ENCODE measurements at places on chromosomes 13 and 19.

- peak; percentile 82 for DNase-seq
Measured at GRCh38 chr19:40444000-40444824, at the start of gene SERTAD3. Gene SERTAD3 (minus strand): TSS chr19:40444335. CDS start chr19:40442080, 2,255 bp downstream.

- DNase-seq = no peak
Measured at GRCh38 chr13:100428986-100429385, 159.6 kb downstream of the GGACT start.

GRCh38 chr19:40650749-40651305, 39.6 kb downstream of the NUMBL start:
- DNase-seq = peak; percentile 36

DNA sequence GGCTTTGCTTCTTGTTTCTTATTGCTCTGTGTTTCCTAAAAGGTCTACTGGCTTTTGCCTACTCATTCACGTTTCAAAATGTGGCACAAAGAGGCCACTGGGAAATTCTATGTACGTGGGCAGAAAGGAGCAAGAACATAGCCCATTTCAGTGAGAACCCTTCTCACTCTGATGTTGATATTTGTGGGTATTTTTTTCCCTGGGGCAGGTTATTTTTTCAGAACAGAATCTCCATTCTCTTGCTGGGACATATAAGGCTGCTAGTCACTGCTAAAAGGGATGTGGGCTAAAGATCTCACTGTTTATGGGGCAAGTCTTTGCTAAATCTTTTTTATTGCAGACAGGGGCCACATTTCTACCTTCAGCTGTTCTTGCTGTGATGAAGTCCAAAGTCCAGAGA, 27.1 kb downstream of the EDNRB start:
- no peak for DNase-seq

DNA sequence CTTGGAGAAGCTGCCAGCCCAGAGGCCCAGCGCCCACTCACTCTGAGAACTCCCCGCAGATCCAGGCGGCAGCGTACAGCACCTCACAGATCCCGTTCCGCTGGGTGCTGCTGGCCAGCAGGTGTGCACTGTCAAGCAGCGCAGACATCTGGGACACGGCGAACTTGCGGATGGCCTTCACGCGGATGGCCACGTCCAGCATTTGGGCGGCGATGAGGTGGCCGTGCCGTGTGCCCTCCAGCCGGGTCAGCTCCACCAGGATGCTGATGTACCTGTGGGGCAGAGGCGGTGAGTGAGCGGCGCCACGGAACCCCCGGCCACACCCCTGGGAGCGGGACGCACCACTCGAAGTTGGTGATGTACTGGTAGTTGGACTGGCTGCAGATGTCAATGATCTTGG, 24.1 kb downstream of the IZUMO4 start:
- no peak for DNase-seq

- no peak for DNase-seq
Measured at GRCh38 chr19:41327076-41327575, 17.2 kb downstream of the CCDC97 start.

GRCh38 chr13:76570510-76570971, 315.7 kb downstream of the KCTD12 start:
- no peak for DNase-seq

- DNase-seq = no peak
Measured at GRCh38 chr13:77696006-77696878, 1.2 kb upstream of the SLAIN1 start.

DNA sequence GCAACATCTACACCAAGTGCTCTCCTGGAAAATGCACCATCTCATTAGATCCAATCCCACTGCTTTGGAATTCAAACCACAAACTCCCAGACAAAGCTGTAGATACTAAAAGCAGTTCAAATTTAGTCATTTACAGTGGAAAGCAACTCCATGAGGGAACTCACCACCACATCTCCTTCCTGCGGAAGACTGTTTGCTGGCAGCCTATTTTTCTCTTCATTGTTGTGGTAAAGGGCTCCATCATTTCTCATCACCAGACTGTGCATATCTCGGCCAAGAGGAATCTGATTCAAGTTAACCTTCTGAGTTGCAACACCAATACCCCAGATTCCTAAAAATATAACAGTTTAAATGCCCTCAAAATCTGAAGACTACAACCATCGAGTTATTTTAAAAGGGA, 8.4 kb downstream of the SPRYD7 start:
- DNase-seq = no peak

GRCh38 chr13:43058831-43059230, 35.4 kb downstream of the DNAJC15 start:
- no peak for DNase-seq

- no peak for DNase-seq
Measured at GRCh38 chr13:74221752-74222151, 87.5 kb upstream of the KLF12 start.

GRCh38 chr13:26327940-26328725, 74.2 kb downstream of the CDK8 start:
- no peak for DNase-seq

DNA sequence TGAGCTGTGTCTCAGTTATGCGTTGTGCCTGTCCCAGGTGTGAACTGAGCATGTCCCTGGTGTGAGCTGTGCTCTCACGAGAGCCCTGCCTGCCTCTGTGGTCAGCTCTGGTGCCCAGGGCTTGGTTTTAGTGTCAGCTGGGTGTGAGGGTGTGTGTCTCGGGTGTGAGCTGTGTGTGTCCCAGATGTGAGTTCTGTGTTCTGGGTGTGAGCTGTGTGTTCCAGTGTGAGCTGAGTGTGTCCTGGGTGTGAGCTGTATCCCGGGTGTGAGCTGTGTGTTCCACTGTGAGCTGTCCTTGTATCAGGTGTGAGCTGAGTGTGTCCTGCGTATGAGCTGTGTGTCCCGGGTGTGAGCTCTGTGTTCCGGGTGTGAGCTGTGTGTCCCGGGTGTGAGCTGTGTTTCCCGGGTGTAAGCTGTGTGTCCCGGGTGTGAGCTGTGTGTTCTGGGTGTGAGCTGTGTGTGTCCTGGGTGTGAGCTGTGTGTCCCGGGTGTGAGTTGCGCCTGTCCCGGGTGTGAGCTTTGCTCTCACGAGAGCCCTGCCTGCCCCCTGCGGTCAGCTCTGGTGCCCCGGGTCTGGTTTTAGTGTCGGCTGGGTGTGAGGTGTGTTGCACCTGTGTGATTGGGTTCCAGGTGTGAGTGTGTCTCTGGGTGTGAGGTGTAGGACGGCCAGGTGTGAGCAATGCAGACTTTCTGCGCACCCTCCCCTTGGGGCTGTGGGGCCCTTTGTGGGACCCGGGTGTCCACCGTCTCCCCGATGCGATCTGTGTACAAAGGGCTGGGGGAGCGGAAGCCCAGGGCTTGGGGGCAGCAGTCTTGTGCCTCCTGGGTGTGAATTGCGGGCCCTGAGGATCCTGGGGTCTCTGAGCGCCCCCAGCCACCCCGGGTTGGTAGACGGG, 7.1 kb upstream of the PEAK3 start:
- DNase-seq = no peak

GRCh38 chr13:111460548-111461444, 140.4 kb downstream of the TEX29 start:
- peak; percentile 24 for DNase-seq

- DNase-seq = no peak
Measured at GRCh38 chr13:32446220-32446619, 18.3 kb upstream of the N4BP2L1 start.

GRCh38 chr13:27680465-27680864, 58.8 kb downstream of the POLR1D start:
- no peak for DNase-seq

DNA sequence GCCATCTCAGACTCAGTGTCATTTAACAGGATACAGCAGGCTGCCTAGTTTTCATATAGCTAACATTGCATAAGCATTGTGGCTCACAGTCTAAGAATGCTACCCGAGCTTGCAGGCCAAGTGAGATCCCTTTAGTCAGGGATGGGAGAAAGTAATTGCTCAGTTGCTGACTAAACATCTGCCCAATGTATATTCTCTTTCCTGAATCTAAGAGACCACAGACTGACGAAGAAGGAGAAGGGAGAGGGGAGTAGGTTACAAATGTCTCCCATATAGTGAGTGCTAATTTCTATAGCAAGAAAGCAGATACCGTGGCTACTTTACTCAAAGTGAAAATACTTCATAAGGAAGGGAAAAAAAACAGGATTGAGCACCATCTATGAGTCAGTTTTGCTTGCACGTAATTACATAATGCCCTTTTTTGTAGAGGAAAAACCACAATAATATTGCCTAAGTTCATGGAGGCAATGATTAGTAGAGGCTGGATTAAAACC, 453.9 kb downstream of the COG6 start:
- peak; percentile 70 for DNase-seq

All from AG04450 (cell line).